NCI-H1092 (cell line): ENCODE measurements at places on chromosomes 6 and 20.

- DNase-seq = no peak
Measured at GRCh38 chr6:87753131-87753685, 51.2 kb upstream of the AKIRIN2 start.

GRCh38 chr20:3775457-3776108, 5.7 kb downstream of the SPEF1 start:
- no peak for DNase-seq

- DNase-seq = no peak
Measured at GRCh38 chr20:41369673-41370072, 3.1 kb upstream of the EMILIN3 start.

DNA sequence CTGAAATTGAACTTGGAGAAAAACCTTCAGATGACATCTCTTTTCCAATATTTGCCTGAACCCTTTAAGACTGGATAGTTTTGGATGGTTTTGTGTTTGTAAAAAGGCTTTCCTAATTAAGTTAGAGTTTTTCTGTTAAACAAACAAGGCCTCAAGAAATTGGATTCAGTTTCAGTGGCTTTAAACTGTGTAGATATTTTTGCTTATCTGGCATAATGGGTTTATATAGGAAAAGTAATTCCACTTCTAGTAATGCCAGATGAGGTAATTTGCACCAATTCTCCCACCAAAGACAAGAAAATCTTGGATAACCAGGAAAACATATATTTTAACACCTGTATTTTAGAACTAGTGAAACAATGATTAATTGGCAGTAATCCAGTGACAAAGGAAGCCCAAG, 12.0 kb upstream of the TRDN start:
- DNase-seq = no peak

- no peak for DNase-seq
Measured at GRCh38 chr6:52522151-52522626, 54.7 kb downstream of the TRAM2 start.

DNA sequence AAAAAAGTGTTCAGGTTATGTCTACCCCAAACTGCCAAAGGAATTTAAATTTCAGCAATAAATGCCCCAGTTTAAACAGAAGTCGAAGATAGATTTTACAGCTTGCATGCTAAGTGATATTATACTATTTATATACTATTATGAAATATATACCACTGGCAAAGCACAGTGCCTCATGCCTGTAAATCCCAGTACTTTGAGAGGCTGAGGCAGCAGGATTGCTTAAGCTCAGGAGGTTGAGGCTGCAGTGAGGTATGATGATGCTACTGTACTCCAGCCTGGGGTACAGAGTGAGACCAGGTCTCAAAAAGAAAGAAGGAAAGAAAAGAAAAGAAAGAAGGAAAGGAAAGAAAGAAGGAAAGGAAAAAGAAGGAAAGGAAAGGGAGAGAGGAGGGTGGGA, 102.1 kb downstream of the MTFR2 start:
- DNase-seq = no peak

DNA sequence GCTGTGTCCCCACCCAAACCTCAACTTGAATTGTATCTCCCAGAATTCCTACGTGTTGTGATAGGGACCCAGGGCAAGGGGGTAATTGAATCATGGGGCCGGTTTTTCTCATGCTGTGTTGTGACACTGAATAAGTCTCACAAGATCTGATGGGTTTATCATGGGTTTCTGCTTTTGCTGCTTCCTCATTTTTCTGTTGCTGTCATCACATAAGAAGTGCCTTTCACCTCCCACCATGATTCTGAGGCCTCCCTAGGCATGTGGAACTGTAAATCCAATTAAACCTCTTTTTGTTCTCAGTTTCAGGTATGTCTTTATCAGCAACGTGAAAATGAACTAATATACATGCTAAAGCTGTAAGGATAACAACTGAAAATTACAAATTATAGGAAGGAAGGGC, 88.3 kb downstream of the CDYL start:
- no peak for DNase-seq

- no peak for DNase-seq
Measured at GRCh38 chr6:11166948-11167347, 55.4 kb upstream of the ERVFRD-1 start.

DNA sequence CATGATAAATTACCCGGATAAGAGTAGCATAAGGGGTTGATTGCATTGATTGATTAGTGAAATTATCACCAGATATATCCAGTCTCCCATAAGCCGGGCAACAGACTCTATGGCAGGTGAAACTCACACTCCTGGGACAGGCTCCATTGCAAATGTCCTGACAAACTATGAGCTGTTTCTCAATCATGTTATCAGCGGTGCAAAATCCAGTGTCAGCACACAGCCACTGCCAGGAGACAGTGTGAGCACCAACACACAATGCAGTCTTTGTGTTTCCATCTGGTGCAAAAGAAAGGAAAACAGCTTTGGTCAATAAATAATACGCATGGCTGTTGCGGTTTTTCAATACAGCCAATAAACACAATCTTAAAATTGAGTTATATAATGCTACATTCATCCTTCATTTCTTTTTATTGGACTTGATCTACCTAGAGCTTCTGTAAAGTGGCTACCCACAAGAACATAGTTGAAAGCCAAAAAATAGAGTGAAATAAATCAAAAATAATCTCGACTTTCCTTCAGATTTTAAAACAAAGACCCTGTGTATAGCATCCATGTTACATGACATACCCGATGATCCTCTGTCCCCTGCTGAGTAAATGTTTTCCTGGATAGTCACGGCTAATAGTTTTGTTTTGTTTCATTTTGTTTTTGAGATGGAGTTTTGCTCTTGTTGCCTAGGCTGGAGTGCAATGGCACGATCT, 64.3 kb upstream of the AFDN start:
- no peak for DNase-seq

DNA sequence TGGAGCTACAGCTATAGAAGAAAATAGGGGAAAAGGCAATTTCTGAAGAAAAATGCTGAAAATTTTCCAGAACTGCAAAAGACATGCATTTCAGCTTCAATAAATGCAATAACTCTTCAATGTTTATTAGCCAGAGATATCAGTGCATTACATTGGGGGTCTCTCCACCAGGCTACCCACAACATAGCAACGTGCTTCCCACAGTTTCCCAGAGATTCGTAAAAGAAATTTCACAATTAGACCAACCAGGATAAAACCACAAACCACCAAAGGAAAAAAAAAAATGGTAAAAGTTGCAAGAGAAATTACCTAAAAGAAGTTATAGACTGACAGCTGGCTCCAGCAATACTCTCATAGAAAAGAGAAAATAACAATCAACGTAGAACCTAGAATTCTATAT, 16.0 kb downstream of the LY86 start:
- no peak for DNase-seq

DNA sequence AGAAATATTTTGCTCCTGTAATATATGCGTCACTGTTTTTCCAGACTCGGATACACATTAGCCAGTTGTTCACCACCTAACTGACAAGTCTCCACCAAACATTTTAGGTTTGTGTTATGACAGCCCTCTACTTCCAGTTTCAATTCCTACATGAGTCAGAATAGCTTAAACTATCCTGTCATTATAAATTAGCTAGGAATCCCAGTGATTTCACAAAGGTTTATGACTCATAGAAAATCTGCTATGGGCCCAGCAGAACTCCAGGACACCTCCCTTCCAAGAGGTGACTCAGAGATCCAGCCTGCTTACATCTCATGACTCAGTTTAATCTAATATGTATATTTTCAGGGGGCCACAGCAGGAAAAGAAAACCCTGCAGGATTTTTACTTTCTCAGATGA, 17.4 kb upstream of the PLCB4 start:
- DNase-seq = no peak

DNA sequence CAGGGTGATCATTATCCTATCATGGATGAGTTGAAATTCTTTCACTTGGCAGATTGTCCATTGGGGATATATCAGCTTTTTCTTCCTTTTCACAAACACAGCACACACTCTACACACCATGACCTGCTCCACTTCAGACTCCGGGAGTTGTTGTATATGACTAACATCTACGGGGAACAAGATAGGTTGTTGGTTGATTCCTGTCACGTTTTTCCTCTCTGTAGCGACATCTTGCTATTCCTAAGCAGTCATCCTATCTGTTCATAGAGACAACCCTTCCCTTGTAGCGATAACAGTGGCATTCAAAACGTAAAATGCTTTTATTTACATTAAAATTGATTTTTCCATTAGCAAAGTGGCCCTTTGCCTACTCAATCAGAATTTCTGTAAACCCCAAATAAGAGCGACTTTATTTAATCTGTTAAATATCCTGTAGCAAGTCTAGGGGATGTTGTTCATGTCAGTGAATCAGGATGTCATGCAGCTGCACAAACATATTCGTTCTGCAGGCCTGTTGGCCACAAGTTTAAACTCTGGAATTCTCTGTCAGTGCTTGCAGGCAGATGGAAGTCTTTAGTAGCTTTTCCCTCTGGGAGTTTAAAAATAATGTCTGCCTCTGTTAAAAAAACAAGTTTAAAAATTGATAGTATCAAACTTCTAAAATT, 23.1 kb downstream of the PHACTR2 start:
- DNase-seq = no peak

DNA sequence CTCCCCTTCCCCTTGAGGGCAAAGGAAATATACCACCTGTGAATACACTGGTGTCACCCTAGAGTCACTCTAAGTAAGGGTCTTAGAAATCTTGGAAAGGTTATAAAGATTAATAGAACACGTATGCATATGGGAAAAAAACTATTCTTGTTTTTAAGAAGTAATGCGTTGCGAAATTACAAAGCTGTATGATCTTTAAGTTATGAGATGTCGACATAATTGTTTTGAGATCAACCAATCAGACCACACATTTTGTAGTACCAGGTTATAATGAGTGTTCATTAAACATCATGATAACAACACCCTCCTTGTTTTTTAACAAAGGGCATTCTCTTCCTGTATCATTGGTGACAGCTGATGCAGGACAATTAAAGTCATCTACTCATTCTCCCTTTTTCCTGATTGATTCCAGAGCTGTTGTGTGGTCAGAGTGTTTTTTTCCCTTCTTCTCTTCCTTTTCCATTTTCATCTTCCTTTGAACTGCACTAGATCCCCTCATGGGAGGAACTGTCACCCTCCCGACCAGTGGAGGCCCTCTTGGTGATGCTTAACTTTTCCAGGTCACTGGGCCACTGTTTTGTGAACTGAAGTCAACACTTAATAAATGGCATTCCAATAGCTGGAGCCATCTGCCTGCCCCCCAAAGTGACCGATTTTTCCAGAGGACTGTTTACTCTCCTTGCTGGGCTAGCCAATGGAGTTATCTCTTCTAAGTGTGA, 37.0 kb downstream of the PRDM1 start:
- DNase-seq = no peak

DNA sequence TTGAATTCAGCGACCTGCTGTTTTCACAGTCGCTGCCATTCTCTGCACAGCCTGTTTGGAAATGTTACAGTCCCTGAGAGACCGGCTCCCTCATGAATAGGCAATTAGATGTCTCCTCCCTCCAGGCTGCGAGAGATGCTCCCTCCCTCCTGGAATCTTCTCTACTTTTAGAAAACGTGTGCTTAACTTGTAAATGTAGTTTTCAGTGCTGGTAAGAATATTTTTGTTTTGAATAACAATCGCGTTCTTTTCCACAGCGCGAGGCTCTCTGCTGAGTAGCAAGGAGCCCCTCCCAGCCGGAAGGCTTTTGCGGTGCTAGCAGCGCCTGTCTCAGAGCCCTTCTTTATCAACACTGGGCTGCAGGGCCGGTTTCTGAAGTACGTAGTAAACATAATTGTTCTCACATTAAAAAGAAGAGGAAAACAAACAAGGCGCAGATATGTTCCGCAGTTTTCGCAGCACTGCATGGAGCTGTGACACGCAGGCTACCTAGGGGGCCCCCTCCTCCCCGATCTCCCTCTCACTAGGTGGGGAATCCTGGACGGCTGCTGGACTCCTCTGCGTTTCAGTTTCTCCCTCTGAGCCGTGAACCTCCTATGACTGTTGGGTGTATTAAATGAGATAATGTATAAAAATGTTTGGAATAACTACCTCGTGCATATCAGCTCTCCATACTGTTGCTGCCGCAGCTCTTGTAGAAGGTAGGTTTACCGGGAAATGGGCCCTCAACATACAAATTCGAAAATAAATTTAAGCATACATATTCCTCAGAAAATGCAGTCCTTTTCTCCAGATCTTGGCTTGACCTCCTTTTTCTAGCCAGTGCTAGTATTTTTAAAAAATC, 79.0 kb upstream of the SPACA1 start:
- peak; percentile 4 for DNase-seq

GRCh38 chr6:130675072-130675471, 152.1 kb upstream of the SMLR1 start:
- no peak for DNase-seq

DNA sequence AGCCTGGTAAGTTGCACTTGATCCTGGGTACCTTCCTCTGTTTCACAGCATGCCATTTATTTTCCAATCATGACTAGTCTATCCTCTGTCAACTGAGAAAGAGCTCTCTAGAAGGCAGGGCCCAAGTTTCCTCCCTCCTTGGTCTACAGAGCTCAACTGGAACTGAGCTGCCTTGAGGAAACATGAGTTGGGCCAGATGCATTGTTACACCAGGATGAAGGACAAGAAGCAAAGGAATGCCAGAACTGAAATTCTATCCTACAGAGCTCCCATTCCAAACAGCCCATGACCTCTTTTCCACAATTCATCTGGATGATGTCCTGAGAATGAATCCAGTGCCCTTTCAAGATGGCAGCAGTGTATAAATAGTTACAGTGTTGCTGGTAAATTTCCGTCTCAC, 66.7 kb upstream of the E2F3 start:
- DNase-seq = no peak

DNA sequence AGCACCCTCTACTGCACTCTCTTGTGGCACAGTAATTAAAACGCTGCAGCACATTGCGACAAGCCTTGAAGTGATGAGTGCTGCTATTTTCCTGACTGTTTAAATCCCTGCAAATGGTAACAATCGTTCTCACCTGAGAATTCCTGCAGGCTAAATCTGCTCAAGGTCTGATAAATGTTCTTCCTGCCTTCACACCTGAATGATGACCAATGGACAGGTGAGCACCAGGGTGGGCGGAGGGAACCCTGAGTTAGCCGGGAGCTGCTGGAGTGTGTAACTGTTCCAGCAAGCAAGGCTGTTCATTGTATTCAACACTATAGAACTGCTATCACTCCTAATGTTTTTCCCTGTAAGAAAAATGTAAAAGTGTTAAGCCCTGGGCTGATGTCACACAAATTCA, 4.0 kb downstream of the DACT2 start:
- no peak for DNase-seq

DNA sequence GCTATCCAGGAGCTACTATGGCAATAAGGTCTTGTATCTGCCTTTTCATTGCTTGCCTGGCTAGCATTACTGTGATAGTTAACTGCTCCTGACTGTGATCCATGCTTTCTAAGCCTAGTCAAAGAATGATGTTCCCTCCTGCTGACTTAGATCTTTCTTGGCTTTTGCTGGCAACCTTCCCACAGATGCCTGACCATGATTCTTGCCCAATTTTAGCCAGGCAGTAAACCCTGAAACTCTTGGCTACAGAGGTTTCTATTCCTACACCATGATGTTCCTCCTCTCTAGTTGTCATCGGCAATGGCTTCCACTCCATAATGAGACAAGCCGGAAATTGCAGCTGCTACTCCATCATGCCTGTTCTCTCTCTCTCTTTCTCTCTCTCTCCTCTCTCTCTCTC, 238.1 kb downstream of the HAO1 start:
- no peak for DNase-seq

GRCh38 chr6:11535801-11536230, 1.7 kb upstream of the TMEM170B start:
- no peak for DNase-seq
